ENCODE measurements at places on chromosomes 12 and 14.

DNA sequence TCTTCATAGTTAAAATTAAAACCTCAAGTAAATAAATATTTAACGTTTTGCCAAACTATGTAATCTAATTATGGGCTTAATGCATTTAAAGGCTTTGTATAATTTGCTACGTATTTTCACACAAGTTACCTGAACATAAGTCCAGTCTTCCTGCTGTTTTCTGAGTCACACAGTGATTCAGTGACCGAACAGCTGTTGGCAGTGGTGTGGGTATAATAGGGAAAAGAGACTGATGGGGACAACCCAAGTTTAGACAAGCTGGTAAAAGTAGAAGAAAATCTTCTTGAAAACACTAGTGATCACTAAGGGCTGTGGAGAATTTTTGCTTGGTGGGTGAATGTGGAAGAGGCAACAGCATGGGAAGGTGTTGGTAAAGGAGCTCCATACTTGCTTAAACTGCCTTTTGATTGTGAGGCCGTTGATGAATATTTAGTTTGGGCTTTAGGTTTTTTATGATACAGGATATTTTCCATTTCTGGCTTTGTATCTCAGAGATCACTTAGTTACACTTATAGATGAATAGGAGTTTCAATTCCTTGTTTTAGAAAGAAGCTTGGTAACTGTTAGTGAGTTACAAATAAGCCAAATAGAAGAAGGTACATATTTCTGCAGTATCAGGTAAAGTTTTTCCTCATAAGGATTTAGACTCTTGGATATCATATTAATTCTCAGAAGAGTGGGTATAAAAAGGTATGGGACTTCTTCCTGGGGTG, 23.9 kb downstream of the LRRK2 start:
- no peak for DNase-seq

DNA sequence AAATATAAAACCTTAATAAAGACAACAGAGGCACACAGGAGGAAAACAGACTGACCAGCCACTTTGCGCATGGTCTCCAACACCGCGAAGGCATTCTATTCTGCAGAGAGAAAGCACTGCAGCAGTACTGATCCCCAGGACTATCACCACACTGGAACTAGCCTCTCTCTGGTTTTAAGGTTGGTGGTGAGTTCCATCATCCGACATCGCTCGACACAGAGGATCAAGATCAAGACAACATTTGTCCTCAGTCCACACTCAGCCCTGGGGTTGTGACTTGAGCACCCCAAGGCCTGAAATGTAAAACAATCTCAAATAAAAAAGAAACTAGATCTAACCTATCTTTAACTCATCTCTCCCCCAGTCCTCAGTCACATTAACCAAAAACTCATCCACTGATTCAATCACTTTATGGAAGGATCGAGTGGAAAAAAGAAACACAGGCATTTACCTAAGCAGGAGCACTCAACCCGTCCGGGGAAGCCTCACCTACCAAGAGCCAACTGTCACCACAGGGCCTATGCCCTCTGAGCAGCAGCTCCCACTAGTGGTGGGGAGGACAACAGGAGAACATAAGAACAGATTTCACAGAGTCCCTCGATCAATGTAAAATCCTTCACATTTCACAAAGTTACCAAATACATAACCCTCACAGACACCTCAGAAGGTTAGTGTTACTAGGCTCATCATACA, 17.7 kb downstream of the STXBP6 start:
- DNase-seq: no peak

GRCh38 chr12:123916729-123917128, 55.9 kb downstream of the CCDC92 start:
- DNase-seq: no peak

GRCh38 chr12:53579545-53579955, 46.6 kb downstream of the ATF7 start:
- peak; percentile 58 for DNase-seq

DNA sequence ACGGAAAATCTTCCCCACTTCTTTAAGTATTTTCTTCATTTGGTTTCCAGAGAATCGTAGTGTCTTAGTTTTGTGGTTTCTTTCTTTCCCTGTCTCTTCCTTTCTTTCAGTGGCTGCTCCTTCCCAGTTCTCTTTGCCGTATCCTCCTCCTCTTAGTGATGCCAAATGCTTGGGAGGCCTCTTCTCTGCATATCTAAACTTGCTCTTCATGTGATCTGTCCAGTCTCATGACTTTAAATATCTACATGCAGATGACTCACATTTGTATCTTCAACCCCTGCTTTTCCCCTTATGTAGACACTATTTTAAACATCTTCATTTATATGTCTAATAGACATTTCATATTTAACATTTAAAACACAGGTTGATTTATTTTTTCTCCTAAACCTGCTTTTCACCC, 149.2 kb downstream of the PTCSC3 start:
- DNase-seq: no peak

Measured in GM10248 (cell line).